ENCODE measurements at places on chromosomes 3 and 15.

DNA sequence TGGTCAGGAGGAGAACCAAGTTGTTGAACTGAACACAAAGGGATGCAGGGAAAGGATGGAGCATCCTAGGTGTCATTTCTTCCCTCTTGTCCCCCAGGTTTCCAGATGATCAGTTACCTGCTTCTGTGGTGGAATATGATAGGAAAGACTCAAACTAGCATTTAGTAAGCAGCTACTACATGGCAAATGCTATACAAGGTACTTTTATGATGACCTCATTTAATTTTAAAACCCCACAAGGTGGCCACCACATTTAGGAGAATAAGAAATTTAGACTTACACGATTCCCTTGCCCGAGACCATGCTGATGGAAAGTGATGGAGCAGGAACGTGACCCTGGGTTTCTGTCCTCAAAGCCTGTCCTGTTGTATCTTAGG, 40.9 kb downstream of the CCR4 start:
- DNase-seq: no peak

GRCh38 chr3:101531473-101532086, 18.6 kb upstream of the SENP7 start:
- DNase-seq: no peak

DNA sequence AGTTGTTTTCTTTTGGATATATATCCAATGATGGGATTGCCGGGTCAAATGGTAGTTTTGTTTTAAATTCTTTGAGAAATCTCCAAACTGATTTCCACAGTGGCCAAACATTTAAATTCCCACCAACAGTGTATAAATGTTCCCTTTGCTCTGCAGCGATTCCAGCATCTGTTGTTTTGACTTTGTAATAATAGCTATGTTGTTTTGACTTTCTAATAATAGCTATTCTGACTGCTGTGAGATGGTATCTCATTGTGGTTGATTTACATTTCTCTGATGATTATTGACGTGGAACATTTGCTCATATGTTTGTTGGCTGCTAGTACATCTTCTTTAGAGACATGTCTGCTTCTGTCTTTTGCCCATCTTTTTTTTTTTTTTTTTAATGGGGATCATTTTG, 332.2 kb upstream of the GBE1 start:
- DNase-seq: no peak

DNA sequence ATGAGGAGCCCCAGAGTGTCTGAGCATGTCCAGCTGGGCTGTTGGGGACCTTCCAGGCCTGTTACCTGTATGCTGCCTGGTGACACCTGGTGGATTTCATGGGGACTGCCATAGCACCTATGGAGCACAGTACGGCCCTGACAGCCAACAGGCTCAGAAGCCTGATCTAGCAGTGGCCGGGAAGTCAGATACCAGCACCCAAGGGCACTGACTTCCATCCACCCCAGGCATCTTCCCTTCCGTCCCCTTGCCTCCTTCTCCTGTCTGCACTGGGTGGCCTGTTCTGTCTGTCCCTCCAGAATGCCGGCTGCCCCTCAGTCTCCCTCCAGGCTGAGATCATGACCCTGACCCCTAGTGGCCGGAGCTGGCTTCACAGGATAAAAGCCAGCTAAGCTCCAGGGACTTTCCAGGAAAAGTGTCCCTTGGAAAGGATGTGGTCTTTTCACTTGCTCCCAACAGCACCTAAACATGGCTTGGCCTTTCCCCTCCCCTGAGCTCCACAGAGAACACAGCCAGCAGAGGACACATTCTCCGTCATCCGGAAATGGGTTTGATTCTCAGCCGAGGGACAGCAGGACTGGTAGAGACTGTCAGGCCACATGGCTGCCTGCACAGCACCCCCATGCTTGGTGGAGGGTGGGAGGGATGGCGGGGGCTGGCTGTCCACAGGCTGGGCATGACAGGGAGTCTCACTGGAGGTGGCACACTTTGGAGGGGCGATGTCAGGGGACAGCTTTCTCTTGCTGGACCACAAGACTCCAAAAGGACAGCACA, 9.5 kb downstream of the RPS17 start:
- peak; percentile 59 for DNase-seq

DNA sequence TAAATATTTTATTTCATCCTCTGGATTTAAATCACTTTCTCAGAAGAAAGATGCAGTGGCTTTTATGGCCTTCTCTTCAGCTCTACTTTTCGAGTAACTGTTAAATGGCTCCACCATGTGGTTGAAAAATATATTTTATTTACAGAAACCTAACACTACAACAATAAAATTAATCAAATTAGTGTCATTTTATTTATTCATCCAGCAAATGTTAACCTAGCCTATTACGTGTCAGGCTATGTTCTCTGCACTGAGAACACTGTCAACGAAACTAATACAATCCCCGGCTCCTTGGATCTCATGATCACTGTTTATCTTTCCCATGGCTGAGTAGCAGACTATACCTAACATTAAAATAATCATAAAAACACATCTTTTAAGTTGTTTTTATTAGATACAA, 148.0 kb upstream of the OSTN start:
- no peak for DNase-seq

- DNase-seq: no peak
Measured at GRCh38 chr15:39127925-39128617, 452.8 kb upstream of the THBS1 start.

GRCh38 chr15:56471440-56472069, 6.6 kb upstream of the MNS1 start:
- DNase-seq: no peak

GRCh38 chr3:13552857-13553652, 4.1 kb downstream of the FBLN2 start:
- DNase-seq: no peak

DNA sequence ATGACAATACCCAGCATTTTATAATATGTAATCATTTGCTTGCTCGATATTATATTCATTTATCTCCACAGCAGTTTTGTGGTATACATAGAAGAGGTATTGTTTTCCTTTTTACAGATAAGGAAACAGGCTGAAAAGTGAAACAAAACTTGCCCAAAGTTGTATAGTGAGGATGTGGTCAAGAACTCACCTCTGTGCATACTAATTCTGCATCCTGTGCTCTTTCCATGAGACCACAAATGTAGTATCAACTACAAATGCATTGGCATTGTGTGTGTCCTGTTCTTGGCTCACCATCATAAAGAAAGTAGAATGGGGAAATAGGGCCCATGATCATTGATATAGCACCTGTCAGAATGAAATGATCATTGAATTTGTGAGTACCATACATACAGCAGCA, 167.3 kb downstream of the NECTIN3 start:
- DNase-seq: no peak

- no peak for DNase-seq
Measured at GRCh38 chr3:139113231-139113992, 68.7 kb upstream of the PRR23C start.

DNA sequence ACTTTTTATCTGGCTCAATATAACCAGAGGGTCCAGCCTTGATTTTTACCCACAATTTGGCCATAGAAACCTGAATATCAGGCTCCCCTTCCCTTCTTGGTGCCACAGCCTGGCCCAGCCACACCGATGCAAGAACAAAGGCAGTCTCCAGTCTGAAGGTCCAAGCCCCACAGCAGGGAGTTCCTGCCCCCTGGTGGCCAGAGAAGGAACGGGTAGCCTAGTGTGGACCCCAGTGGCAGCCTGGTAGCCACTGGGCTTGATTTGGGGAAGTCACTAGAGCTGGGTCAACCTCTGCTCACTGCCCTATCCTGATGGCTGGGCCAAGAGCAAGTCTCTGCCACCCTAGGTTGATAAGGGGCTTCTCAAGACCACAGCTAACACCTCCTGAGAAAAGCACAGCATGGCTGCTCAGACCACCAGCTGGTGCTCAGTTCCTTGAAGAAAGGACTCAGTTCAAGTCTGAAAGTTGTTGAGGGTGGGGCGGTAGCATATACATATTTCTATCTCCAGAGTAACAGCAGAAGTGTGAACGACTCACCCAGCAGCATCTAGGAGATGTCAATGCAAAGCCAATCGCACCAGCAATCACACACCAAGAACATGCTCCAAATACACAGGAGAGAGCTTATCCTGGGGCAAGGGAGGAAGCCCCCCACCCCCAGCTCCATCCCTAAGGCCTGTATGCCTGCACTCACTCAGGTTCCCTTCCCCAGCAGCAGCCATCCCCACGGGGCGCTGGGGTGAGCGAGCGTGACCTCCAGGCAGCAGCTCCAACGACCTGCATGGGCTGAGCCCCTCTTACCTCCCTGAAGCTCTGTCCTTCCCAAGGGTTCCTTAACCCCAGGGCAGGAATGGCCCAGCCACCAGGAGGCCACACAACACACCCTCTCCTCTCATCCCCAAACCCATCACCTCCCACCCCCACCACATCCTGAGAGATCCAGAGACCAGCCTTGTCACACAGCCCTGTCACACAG, 7.6 kb downstream of the PFKFB4 start:
- peak; percentile 79 for DNase-seq

DNA sequence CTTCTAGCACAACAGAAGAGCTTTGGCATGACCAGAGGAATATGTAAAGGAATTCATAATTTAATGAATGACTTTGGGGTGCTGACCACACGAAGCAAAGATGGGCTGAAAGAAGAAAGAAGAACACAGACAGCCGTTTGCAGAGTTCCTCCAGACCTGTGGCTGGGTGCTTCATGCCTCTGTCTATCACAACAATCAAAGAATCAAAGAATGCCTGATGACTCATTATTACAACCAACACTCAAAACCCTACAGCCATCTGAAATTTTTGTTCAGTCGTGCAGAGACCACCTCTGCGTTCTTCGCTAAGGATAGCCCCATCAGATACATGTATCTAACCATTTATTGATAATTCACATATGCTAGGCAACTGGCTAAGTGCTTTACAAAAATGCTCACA, 129.0 kb upstream of the PRICKLE2 start:
- DNase-seq: no peak

GRCh38 chr15:85649372-85649771, 145.4 kb downstream of the KLHL25 start:
- DNase-seq: no peak

DNA sequence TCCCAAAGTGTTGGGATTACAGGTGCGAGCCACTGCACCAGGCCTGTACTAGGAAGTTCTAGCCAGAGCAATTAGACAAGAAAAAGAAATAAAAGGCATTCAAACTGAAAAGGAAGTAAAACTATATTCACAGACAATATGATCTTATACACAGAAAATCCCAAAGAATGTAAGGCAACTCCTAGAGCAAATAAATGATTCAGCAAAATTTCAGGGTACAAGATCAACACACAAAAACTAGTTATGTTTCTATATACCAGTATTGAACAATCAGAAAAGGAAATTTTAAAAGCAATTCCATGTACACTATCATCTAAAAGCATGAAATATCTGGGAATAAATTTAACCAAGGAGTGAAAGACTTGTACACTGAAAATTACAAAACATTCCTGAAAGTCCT, 180.6 kb downstream of the PDE8A start:
- DNase-seq: no peak

GRCh38 chr3:172341482-172342059, 106.7 kb downstream of the GHSR start:
- DNase-seq: no peak

DNA sequence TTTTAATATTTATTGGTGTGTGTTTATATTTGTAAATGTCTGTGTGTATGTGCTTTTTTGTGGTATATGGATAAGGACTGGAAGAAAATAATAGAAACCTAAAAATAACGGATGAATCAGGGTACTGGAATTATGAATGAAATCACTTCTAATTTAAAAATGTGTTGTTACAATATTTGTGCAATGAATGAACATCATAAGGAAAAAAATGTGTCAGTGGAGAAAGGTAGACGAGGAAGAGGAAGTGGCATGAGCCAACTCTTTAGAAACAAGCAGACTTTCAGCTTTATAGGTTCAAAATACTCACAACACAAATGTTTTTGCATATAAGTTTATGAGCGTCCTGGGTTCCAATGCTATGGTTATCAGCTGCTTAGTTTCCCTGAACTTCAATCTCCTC, 59.4 kb downstream of the SOX2 start:
- DNase-seq: no peak

DNA sequence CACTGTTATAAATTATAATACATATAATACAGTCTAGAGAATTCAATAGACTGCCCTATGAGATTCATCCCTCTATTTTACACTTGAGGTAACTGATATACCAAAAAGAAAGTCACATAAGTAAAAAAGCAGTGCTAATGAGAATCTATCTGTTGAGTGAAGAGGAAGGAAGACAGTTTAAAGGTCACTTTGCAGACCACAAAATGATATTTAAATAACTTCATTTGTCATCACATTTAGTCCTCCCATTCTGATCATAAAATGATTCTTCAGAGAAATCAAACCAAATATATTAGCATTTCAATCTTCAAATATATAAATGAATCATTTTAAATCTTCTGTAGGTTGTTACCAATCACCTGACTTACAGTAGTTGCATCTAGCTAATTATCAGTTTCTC, 60.5 kb upstream of the CCDC50 start:
- DNase-seq: no peak

DNA sequence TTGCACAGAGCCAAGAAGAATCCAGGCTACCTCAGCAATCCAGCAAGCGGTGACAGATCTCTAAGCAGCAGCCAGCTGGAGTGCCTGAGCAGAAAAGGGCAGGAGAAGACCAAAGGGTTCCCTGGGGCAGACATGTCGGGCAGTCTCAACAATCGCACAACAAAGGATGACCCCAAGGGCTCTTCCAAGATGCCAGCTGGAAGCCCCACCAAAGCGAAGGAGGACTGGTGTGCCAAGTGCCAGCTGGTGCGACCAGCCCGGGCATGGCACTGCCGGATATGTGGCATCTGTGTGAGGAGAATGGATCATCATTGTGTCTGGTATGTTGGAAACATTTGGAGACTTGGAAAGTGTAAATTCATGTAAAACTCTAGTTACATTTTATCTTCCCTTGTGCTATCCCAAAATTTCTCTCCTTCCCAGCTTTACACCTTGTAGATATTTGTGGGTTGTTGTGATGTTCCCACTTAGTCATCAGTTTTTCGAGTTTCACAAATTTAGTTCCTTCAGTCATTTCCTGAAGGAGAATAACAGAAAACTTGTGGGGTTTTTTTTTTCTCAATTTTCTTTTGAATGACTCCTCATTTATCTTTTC, 6.4 kb downstream of the ZDHHC23 start:
- DNase-seq: no peak

DNA sequence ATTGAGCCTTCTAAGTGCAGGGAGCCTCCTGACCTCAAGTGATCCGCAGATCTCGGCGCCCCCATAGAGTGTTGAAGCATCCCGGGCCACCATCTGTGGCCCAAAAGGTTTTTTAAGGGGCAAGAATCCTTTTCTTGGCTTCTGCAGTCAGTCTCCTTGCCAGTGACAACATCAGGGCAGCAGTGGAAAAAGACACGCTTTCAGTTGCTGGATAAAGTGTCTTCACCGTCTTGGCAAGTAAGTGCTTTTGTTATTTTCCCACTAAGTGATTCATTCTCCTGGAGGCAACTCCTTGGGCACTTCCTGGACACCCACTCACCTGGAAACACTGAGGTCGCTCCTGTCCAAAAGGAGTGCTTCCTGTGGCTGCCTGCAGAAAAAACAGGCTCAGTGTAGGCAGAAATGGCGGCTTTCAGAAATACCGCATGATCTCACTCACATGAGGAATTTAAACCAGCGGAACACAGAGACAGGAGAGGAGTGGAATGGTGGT, 71.7 kb upstream of the ABHD2 start:
- DNase-seq: no peak
